ENCODE measurements at places on chromosomes 16 and 17.

DNA sequence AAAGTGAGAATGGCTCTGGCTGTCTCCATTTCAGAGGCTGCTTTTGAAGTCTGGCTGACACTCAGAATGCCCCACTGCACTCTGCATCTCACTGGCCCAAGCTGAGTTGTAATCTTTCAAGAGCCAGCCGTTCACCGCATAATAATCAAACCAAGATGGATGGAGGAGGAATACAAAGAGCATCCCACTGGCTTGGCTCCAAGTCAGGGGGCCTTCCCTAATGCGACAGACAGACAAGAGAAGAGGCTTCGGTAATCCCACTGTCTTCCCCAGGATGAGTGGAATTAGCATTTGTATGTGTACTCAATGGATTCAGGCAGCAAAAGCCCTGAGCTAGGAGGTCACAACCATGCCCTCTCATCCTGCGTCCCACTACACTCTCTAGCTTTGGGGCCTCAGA is 68.0 kb downstream of the CBLN1 start:
- DNase-seq, result no peak

DNA sequence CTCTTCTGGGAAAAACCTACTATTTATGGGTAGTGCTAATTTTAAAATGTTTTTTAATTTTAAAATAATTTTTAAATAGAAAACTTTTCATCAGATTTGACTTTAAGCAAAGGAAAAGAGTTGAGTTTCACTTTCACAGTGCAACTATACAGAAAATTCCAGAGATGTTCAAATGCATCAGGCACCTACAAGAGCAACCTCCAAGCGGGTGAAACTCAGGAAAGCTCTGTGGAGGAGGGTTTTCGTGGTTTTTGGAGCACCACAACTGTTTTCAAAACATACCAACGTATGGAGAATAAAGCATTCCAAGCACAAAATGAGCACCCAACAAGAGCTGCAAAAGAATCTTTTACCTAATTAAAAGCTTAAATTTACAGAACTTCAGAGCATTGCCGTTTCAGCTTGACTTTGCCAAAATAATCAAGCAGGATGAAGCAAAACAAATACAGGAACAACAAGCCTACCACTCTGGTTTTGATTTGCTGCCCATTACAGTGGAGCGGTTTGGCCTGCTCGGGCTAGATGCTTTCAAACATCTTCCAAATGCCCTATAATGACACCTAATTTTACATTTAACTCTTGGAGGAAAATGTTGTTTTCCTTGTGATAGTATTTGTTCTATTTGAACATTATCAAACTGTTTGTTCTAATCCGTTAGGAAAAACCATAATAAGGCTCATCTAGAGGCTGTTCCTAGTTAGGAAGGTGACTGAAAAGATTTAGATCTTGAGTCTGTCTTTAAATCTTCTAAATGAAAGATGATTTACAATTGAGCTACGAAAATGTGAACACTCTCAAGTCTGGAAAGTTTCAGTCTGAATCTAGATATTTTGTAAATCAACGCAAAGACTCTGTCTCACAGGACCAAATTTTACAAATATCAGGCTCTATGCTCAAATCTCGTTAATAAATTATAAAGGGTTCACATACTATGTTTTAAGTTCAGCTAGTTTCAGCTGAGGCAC is 34.5 kb downstream of the NACA2 start:
- no peak for DNase-seq

- DNase-seq, result no peak
These were observed 126.3 kb downstream of the ZNF778 start for GRCh38 chr16:89343501-89344457.

DNA sequence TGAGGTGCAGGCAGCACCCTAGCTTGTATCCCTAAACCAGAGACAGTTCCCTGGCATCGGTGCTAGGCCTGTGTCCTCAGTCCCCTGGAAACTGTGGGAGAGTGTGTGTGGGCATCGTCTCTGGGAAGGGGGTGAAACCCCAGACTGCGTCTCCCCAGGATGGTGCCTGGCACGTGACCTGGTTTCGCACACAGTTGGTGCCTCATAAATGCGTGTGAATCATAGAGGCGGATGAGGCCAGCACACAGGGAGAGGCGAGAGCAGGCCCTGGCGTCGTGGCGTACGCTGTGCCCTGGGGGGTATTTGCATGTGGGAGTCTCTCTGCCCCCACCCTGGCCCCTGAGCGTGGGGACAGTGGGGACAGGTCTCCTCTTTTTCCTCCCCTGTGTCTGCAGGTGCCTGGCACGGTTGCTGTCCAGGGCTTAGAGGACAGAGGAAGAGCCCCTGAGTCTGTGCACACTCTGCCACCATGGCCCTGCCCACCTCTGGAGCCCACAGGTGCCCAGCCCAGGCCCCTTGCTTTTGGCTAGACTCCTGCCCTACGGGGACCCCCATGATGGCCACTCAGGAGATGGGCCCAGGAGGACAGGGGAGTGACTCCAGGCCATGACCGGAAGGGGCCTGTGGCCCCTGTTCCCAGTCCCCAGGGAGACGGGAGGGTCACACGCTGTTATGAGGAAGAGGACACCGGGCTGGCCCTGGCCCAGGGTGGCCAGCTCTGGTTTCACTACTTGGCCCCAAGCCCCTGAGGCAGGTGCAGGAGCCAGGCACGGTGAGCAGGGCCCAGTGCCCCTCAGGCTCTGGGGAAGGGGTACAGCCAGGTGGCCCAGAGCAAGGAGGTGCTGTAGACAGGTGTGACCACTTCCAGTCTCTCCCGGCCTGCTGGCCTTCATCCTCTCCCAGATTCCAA is 1.3 kb upstream of the FSCN2 start:
- no peak for DNase-seq

GRCh38 chr16:11325404-11326083 is 19.7 kb upstream of the RMI2 start:
- DNase-seq, result no peak

DNA sequence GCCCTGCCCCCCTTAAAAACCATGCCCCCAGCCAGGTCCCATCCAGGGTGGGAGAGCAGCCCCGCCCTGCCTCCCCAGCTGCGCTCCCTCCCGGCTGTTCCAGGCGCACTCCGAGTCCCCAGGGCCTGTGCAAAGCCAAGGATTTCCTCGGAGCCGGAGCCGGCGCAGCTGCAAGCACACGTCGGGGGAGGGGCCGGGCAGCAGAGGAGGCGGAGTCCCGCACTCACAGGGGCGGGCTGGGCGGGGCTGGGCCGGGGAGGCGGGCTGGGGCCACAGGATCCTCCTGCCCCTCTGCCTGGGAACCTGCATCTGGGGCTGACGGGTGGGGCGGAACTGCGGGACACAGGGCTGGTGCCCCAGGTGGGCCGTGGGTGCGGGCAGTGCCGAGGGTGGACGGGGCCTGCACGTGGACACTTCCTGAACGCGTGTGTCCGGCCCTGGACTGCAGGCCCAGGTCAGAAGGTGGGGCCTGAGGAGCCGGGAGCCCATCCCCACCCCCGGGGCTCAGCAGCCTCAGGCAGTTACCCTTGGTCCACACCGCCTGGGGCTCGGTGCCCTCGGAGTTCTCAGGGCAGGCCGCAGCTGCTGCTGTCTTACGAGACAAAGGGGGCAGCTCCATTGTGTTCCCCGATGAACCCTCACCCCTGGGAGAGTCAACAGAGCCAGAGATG is 24.0 kb upstream of the SSTR5 start:
- DNase-seq, result no peak
